ENCODE measurements at places on chromosomes 4 and X.

GRCh38 chrX:19512961-19513360 lies 2.3 kb downstream of the MAP3K15 start:
- no peak for DNase-seq

GRCh38 chr4:185235843-185236503 lies 26.6 kb downstream of the SNX25 start:
- DNase-seq = peak; percentile 54

- DNase-seq = no peak
Observed at GRCh38 chrX:141467442-141467841, 117.1 kb downstream of the SPANXA1 start.

GRCh38 chrX:367866-368265 lies 18.8 kb downstream of the PPP2R3B start:
- DNase-seq = no peak

DNA sequence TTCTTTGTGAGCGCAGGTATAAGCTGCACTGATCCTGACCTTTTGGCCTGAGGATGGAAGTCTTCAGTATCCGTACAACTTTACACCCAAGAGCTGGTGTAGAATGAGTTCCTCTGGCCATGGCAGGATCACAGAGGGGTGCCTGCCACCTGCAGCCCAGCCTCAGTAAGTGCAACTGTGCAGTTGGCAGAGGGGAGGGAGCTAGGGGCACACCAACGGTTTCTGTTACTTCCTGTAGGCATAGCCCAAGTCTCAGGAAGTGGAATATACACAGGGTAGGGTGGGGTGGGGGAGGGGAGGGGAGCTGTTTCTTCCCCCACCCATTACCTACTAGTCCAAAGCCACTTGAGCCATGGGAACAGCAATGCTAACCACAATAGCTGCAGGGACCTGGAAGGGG lies 85.4 kb upstream of the GBA3 start:
- peak; percentile 28 for DNase-seq

GRCh38 chr4:105989485-105990242 lies 94.4 kb downstream of the NPNT start:
- DNase-seq = peak; percentile 43

- no peak for DNase-seq
Observed at GRCh38 chr4:83490876-83491450, 6.1 kb upstream of the ABRAXAS1 start.

- DNase-seq = no peak
Observed at GRCh38 chr4:71188951-71189350, 149.9 kb upstream of the SLC4A4 start.

DNA sequence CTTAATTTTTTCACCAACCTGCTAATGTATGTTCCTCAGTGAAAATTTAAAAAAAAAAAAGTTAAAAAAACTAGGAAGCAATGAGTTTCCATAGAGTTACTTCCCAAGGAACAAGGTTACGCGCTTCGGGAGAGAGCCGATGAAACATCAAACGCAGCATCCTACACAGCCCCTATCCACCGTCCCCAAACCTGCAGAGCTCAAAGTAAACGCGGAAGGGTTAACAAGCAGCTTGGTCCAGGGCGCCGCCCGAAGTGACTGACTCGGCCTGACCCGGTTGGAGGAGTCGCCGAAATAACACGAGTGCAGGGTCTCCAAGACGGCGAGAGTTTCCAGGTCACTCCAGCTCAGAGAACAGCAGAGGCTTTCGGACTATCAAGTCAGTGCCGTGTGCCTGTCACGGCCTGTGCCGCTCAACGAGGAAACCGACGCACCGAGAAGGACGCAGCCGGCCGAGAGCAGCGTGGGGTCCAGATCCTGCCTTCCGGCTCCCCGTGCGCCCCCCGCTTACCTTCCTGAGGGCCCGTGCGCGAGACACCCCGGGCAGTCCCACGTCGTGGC lies 512 bp downstream of the NOP14 start:
- DNase-seq = no peak

GRCh38 chr4:145287351-145287750 lies 107.0 kb upstream of the OTUD4 start:
- DNase-seq = no peak

DNA sequence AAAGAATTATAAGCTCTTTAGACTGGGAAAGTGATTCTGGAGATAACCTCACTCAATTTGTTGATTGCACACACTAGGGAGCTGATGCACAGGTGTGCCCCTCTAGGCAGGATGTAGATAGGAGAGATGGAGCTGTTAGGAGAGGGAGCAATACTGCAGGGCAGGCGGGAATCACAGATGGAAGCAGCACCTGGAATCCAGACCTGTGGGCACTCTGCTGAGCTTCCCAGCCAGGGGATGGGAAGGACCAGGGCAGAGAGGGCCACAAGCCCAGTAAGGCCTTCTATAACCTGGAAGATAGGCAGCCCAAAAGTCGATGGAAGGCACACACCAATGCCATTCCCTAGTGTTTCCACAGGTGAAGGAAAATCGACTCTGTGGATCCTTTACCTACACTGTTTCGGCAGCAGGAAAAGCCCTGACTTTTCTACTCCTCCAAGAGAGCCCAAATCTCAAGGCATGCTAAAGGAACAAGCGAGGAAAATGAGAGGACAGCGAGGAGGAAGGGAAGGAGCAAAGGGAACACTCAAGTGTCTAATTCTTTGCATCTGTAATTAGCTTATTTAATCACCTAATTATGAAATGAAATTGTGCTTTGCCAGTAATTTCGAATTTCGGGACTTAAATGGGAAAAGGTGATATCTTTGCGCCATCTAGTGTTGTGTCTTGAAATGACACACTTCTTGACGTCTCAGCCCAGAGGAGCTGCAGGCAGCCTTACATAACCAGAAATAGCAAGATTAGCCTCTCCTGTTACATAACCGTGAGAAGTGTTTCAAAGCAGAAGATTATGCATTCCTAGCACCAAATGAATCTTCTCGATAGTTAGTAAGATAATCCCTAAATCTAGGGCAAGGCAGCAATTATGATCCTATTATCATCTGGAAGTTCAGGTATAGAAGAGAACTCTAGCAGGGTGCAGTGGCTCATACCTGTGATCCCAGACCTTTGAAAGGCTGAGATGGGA lies 31.0 kb upstream of the TLR3 start:
- DNase-seq = peak; percentile 31

DNA sequence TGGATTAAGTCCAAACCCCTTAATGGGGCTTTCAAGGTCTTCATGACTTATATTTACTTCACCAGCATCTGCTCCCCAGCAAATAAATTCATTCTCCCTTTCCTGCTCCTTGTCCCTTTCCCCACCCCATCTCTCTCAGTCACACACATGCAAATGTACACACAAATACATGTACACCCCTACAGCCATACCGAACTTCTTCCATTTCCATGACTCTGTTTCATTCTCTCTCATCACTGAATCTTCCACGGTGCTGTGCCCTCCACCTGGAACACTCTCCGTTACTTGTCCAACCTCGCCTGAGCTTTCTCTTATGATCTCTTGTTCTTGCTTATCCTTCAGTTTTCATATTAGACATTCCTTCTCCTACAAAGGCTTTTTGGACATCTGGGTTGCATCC lies 22.0 kb upstream of the RPA4 start:
- no peak for DNase-seq

DNA sequence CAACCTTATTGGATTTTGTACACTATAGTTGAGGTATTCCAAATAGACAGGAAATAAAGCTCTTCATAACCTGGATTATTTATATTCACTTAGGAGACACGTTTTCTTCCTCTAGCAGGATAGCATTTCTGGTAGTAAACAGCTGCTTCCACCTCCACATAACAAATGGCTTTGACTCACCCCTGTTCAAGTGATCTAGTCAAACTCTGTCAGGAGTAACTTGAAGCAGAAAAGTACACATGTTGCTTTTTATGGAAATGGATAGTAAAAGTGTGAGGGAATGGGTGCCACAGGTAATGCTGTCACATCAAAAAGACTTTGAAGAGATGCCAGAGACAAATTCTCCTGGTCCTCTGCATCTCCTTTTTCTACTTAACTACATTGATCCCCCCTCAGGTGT lies 258.7 kb upstream of the SLC7A11 start:
- no peak for DNase-seq

DNA sequence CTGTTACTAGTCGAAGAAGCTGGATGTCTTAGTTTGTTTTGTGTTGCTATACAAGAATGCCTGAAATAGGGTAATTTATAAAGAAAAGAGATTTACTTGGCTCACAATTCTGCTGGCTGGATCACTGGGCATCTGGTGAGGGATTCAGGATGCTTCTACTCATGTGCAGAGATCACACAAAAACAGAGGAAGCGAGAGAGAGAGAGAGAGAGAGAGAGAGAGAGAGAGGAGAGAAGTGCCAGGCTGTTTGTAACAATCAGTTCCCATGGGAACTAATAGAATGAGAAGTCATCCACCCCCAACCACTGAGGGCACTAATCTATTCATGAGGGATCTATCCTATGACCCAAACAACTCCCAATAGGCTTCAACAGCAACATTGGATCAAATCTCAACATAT lies 66.2 kb upstream of the FAM9A start:
- DNase-seq = no peak

DNA sequence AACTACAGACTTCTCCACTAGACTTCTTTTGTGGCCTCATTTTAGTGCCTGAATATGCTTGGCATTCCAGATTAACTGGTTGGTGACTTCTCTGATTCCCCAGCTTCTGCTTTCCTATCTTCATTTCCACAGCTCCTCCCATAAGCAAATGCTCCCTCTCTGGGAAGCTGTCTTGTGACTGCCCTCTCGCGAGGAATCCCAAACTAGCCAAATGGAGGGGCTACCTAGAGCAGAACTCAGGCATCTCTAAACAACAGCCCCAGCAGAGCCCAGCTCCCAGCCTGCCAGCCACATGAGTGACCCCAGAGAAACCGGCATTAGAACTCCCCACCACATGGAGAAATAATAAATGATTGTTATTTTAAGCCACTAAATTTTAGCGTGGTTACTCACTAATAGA lies 7.6 kb upstream of the VEGFD start:
- DNase-seq = no peak

- no peak for DNase-seq
Observed at GRCh38 chr4:122516376-122516775, 59.9 kb upstream of the IL2 start.

DNA sequence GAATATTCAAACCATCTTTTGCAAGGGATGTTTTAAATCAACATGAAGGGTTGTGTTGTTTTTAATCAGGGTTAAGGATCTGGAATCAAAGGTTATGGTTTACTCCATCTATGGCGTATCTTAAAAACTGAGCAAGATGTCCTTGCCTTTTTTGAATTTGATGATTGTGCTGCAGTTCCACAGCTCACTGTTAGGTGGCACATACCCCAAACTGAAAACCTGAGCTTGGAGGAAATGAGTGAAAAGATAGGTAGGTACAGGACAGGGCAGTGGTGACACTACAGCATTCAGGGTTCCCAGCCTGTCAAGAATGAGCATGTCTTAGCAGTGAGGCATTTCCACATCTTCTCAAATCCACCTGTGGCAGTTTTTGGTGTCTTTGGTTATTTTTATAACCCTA lies 13.1 kb upstream of the EOLA1 start:
- DNase-seq = no peak

DNA sequence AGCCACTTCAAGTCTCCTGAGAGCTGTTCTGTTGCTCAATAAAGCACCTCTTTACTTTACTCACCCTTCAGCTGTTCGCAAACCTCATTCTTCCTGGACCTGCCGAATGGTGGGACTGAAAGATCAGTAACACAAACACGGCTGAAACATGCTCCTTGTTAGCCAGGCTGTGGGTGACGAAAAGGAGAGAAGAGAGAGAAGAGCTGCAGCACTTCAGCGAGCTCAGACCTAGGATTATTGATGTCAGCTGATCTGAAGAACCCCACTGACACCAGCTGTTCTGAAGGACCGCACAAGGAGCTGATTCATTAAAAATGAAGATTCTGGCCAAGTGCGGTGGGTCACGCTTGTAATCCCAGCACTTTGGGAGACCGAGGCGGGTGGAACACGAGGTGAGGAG lies 2020.0 kb upstream of the ADGRL3 start:
- no peak for DNase-seq

DNA sequence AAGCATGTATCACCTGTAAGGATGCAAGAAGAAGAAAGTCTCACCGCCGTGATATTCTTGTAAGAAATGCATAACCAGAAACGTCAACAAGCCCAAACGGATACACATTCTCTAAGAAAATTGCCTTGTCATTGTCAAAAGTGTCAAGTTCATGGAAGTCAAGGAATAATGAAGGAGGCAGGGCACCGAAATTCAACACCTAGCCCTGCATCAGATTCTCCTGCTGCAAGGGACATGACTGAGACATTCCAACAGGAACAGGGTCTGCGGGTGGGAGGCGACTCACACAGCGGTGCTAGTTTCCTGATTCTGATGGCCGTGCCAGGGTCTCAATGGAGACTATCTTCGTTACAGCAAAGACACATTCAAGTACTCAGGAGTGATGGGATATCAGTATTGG lies 26.7 kb downstream of the IRF2 start:
- DNase-seq = no peak

GRCh38 chr4:48777739-48778138 lies 2.3 kb downstream of the FRYL start:
- no peak for DNase-seq

DNA sequence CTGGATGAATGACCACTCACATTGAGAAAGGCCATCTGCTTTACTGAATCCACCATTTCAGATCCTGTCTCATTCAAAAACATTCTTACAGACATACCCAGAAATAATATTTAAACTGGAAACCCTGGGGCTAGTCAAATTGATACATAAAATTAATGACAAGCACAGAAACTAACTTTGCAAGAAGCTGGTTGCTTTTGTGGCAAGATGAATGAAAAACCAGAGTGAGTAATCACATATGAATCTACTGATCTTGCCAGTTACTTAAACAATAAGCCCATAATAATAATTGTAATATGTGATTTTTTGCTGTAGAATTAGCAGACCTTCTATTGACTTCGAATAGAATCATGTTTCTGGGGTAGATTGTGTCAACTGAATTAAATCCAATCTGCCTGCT lies 235.1 kb downstream of the PPARGC1A start:
- DNase-seq = peak; percentile 28
